ENCODE measurements at places on chromosomes 3 and 15.

- DNase-seq, result peak; percentile 54
These were observed 47.6 kb downstream of the RAP2B start for GRCh38 chr3:153209596-153209995.

DNA sequence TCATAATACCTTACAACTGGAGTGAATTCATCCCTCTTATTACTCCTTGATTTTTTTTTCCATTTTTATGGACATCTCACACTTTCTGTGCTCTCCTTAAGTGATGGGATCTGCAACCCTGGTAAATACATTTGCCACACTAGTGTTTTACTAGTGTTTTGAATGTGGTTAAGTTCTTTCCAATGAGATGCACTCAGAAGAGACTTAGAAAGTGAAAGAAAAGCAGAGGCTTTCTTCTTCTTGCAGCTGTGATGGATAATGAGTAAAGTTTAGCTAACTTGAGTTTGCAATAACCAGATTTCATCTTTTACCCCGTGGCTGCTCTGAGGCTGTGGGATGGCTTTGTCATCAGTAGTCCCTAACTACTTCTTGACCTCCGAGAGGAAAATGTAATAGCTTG is 1248.4 kb downstream of the NSUN3 start:
- no peak for DNase-seq

- DNase-seq, result no peak
These were observed 31.7 kb upstream of the TTC14 start for GRCh38 chr3:180570238-180570637.

DNA sequence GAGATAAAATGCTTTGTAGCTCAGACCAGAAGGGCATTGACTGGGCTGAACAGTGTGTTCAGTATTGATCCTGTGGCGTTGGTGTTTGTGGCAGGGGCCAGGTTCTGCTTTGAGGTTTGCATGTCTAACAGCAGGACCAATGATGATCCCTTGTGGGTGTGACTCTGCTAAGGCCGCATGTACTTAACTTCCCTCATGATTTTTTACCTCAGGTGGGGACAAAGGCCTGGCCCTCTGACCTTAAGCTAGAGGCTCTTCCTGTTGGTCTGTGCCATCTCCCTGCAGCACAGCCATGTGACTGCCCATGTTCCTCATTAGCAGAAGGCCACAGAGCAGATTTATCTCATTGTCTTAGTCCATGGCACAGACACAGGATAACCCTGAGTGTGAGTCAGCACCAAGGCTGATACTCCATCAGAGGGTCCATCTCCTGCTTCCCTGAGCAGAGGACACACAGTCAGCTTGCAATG is 34.3 kb upstream of the BSN start:
- DNase-seq, result no peak

DNA sequence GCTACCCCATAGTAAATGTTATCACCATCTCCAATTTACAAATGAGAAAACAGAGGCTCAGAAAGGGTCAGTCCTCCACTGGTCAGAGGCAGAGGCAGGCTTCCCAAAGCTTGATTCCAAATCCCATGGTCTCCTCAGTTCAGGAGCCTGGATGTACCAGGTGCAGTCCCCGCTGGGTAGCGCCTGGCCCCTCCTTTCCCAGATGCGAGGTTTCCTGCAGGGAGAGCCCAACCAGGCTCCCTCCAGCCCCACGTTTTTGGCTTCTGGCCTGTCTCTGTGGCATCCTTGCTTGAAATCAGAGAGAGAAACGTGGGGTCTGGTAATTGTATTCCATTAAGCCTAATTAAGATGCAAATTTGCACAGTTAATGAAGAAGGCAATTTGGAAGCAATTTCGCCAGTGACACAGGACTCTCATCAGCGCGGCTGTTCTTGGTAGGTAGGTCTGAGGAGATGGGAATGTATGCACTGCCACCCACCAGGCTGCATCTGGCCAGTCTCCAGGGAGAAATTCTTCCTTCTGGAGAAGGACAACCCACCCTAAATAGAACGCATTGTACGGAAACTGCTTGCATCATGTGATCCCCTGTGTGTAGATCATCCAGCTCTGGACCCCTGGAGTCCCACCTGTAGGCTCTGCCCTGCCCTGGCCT is 50.5 kb downstream of the HRH1 start:
- no peak for DNase-seq

GRCh38 chr3:132549890-132550578 is 47.0 kb upstream of the ACKR4 start:
- DNase-seq, result peak; percentile 63

Measured in adipocyte (in vitro differentiated cells).